ENCODE measurements at places on chromosomes 4 and X.
A peak's percentile ranks its signal among the peaks of the same experiment; 100 is the strongest.

GRCh38 chr4:996997-997374, 3.8 kb upstream of the SLC26A1 start:
- no peak for DNase-seq

- peak; percentile 15 for DNase-seq
Observed at GRCh38 chr4:2141762-2142451, 82.8 kb downstream of the NAT8L start.

DNA sequence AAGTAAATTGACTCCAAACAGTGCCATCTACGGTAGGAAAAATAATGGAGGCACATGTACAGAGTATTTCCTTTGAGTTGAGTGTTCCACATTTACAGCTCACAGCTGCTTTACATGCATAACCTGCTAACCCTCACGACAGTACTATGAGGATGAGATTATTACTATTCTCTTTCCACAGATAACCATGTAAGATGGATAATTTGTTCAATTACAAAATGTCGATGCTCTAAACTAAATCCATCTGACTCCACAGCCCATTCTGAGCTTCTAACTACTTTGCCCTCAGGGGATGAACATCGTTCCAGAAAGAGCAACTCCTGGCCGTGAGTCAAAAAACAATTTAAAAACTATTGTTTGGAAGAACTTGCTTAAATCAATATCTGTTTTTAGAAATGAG, 330.4 kb upstream of the NWD2 start:
- DNase-seq: no peak

- no peak for DNase-seq
Observed at GRCh38 chr4:81595798-81596610, 124.3 kb upstream of the RASGEF1B start.

DNA sequence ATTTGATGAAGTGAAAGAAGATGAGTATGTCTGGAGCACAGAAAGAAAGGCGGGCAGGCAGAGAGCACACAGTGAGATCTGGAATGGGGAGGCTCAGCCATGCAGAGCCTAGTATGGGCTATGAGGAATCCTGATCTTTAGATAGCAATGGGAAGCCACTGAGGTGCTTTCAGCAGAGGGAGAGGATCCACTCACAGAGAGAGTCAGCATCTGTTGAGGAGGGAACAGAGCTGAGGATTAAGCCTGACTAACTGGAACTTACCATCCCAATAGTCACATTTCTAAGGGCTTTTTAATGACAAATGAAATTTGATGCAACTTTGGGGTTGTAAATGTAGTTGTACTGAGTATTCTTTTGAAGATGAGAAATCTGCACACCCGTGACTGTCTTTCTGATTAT, 20.6 kb upstream of the FGFBP2 start:
- DNase-seq: no peak

- DNase-seq: no peak
Observed at GRCh38 chr4:104592183-104592582, 97.5 kb upstream of the CXXC4 start.

GRCh38 chr4:152605641-152606335, 69.9 kb upstream of the FBXW7 start:
- no peak for DNase-seq

- DNase-seq: no peak
Observed at GRCh38 chrX:26411045-26411444, 195.1 kb downstream of the MAGEB5 start.

- no peak for DNase-seq
Observed at GRCh38 chrX:37607243-37607642, 35.8 kb downstream of the LANCL3 start.

DNA sequence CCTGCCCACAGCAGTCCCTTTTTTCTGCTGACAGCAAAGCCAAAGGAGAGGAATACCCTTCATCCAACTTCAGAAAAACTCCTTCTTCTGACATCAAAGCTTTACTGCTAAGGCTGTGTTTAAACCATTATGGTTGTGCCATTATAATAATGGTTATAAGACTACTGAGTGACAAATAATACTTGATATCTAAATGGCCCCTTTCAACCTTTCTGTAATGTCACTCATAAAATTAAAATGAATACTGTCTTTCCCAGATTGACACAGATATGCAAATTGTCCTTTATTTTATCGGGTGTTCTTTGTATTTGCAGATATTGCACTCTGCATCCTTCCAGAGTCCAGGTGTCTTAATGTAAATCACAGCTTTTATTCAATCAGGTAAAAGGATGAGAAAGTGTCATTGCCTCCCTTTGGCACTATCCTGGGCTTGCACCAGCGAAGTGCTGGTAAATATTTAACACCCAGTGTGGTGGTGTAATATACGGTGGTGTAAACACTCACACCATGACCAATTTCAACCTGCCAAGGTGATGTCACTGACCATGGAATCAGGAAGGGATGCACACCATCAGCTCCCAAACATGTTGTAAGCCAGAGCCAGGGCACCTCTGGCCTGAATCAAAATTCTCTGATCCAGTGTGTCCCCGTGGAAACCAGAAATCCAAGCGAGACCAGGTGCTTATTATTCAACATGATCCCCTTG, 139.4 kb upstream of the TENM3 start:
- no peak for DNase-seq

GRCh38 chr4:7285244-7286094, 93.1 kb downstream of the SORCS2 start:
- no peak for DNase-seq

DNA sequence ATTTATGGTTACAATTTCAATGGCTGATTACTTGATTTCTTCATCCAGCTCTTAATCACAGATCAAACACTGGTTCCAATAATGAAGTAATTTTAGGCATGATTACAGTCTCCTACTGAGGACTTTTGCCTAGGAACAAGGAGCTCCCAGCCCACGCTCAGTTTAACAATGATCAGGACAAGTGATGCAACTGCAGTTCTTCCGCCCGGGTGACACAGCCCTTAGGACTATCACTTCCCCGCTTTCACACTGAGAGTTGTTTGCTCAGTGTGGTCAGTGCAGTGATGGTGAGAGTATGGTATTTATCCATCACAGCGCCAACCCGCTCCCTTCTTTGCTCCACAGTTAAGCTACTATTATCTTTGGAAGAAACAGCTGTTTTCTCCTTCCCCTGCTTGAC, 203.2 kb upstream of the MBNL3 start:
- no peak for DNase-seq

DNA sequence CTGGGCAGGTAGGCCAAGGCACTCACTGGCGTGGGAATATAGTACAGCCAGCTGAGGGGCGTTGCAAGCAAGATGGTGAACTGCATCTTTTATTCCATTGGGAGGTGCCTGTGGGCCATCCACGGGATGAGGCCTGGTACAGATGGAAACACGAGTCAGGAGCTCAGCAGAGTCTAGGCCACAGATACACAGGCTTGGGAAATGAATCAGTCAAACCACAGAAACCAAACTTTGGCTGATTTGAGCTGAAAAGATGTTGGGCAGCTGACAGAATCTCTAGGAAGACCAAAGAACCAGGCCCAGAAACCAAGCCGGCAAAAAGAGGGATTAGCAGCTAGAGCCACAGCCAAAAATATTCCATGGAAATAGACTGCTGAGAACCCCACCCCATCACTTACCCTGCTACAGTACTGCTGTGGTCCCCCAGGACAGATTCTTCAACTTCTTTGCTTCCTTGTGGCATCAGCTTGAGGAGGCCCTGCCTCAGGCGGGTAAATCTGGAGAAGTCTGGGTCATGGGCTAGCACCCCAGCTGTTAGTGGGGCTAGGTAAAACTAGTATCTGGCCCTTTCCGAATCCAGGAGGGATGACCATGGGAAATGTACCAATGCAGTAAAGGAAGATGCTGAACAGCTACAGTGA, 75.4 kb downstream of the TMEM131L start:
- peak; percentile 54 for DNase-seq

DNA sequence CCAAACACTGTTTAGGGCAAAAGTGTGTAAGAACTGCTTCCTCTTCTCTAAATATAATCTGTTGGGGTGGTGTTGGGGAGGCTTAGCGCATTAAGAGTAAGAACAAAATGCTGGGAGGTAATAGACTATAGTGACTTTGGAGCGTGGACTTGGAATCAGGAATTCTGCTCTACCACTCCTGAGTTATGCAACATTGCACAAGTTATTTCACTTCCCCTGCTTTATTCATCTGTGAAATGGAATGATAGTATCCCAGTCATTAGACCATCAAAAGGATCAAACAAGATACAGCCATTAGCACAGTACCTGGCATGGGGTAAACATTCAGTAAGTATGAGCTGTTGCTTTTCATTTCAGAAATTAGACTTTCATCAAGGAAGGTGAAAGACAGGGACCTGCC, 58.7 kb downstream of the IGFBP7 start:
- DNase-seq: no peak

GRCh38 chrX:129522184-129523078, 859 bp downstream of the SMARCA1 start:
- no peak for DNase-seq

- DNase-seq: no peak
Observed at GRCh38 chr4:44616621-44617020, 34.8 kb downstream of the YIPF7 start.

DNA sequence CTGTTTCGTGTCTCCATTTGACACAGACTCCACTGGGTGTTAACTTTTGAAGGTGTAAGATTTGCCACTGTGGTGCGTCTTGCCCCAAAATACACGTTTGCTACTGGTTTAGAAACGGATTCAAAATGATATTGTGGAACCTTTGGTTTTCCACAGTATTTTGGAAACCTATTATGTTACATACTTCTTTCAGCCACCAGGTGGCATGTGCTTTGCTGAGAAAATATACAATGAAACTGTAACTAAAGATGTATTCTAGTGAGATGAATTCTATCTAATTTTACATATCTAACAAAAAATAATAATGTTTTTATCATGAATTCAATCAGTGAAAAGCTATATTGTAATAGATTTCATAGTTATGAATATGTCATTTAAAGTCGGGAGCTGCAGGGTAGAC, 28.4 kb upstream of the SLITRK4 start:
- no peak for DNase-seq

GRCh38 chr4:1347410-1347864, 429 bp downstream of the UVSSA start:
- DNase-seq: peak; percentile 55

DNA sequence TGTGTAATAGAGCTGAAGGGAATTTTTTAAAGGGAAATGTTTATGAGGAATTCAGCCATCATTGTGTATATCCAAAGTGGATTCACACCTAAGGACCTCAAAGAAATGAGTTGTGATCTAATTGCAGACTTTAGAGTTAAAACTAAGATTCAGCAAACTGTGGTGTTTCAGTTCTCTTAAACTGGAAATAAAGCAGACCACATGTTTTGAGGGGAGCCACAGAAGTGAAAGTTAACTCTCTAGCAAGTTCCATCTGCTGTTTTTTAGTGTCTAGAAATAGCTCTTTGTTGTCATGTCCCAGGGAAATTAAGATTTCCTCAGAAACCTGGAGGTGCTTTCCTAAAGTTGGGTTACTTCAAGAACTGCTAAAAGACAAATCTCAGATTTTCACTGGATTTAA, 97.3 kb upstream of the DDX3X start:
- no peak for DNase-seq

- DNase-seq: no peak
Observed at GRCh38 chrX:154549766-154550165, 2.3 kb downstream of the IKBKG start.

DNA sequence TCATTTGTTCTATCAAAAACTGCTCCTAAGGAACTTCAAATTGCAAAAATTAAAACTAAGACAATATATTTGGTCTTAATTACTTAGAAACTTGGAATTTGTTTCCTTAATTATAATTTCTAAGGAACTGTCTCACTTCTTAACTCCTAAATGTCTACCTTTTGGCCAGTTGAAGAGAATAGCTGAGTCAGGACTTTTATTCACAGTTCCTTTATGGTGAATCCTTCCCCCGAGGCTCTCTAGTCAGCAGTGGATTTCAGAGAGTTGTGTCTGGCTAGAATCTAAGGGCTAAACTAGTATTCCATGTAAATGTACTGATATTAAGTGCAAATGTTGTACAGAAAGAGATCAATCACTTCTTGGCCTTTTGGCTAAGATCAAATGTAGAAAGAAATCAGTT, 69.3 kb downstream of the AMMECR1 start:
- no peak for DNase-seq

DNA sequence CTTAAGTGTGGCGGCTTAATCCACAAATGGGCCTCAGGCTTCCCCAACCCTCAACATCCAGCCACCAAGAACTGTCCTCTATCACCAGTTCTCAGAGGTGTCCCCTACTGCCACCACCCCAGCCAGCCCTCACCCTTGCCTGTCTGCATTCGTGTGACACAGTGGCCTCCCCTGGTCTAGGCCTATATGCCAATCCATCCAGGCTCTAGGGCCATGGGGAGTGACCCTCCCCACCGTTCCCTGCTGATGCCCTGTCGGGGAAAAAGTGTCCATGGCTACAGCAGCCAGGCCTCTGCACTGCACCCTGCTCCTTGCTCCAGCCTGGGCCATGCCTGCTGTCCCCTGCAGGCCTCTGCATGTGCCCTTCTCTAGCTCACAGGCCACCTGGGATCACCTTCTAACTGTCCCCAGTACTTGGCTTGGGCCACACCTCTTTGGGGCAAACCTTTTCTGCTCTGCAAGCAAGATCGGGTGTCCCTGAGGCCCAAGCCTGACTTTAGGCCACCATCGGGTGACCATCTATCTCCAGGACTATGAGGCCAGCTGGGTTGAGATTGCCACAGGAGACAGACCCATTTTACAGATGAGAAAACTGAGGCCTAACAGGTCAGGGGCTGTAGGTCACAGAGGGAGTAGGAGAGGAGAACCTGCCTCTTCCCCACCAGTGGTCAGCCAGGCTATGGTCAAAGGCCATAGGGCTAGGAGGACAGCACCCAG, 75.8 kb downstream of the JAKMIP1 start:
- no peak for DNase-seq
